ENCODE measurements at places on chromosomes 7 and 10.

- no peak for DNase-seq
Observed at GRCh38 chr10:122508021-122508420, 46.7 kb downstream of the HTRA1 start.

GRCh38 chr10:51918884-51919325, 219.5 kb upstream of the CSTF2T start:
- DNase-seq: no peak

DNA sequence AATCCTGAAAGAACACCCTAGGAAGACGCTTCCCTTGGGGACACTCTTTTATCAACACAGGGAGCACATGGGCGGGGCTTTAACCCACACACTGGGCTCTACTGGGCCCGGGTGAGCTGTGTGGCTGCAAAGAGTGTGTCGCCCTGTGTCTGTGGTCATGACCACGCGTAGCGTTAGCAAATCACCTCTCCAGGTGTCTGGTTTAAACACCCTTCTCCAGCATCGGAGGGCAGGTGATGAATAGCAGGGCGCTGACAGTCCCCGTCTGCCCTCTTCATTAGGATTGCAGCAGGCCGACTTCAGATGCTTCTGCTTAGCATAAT, 127.7 kb downstream of the ADARB2 start:
- peak; percentile 24 for DNase-seq

DNA sequence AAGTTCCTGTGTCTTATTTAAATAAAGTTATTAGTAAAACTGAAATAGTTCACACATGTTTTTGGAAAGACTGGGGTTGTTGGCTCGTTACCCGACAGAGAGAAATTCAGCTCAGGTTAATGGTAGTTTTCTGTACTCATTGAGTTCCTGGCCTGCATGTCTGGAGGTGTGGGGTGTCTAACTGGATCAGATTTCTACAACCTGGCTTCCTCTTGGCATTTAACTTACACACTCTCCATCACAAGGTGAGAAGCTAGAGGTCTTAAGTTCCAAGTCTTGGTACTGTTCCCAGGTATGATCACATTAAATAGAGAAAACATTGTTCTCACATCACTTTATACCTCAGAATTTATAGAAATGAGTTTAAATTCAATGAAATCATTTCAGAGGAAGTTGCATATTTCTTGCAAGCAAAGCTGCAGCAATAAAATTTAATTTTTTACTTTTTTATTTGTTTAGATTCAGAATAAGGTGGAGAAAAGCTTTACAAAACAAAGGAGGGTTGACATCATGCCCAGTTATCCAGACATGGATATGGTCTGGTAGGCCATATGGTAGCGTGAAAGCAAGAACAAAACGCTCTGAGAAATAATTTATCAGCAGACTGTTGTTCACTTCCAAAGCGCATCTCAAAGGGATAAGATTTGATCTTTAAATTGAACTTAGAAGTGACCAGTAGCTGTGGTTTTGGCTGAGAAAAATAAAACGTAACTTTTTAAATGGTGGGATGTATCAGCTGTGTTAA, 120.6 kb downstream of the GLCCI1 start:
- no peak for DNase-seq

DNA sequence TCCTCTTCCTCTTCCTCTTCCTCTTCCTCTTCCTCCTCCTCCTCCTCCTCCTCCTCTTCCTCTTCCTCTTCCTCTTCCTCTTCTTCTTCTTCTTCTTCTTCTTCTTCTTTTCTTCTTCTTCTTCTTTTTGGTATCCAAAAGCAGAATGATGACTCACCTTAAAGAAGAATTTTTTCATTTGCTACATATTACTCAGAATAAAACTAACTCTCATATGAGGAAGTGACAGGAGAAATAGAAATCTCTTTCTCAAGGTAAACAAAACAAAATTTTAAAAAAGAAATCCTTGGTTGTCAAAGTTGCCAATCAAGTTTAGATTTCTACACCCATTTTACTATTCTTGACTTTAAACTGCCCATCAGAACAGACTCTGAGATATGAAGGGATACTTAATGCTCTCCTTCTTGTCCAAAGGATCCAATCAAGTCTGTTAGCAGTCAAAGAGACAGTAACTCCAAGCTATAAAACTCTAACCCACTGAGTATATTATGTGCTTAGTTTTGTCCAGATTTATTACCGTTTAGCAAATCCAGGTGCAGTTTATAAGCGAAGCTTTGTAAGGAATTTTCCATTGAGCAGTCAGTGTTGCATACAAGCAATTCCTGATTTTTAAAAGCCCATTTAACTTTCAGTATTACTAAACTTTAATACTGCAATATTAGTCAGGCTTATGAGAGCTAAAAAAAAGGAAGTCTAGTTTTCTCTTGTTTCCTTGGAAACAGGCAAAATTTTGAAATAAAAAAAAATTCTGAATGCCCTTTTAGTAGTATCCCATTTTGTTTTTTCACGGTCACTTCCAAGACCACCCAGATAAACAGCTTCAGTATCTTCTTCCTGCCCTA, 43.1 kb upstream of the SNX13 start:
- no peak for DNase-seq

DNA sequence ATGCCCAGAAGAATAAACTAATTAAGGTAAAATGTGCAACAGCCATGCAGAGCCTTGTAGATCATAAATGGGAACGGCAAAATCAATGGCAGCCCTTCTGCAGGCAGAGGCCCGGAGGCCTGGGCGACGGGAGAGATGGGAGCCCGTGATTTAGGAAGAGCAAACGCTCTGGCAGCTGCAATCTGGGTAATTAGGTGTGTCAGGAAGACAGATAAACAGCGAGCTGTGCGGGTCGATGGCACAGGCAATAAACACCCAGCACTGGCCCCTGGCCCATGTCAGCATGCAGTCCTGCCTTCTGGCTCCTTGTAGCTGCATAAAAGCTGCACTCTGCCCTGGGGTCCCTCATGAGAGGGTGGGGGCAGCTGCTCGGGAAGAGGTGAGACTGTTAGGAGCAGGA, 78.0 kb downstream of the GOLGA7B start:
- DNase-seq: no peak

DNA sequence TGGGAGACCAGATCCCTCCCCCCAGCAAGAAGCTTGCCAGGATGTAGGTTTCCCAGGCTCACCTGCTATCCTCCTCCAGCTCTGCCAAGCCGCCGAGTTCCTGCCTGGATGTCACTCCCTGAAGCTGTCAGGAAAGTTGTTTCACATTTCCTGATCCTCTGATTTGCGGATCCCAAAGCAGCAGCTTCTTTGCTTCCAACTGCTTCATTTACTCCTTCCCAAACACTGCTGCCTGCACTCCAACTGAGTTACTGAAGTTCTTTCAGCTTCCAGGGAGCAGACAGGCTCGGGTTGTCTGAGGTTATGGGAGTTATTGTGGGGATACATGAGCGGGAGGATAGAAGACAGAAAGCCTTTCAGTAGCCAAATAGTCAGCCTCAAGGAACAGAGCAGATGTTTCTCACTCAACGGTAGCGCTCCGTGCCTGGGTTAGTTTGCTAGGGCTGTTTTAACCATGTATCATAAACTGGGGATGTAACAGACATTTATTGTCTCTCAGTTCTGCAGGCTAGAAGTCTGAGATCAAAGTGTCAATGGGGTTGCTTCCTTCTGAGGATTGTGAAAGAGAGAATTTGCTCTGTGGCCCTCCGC, 516.0 kb downstream of the REEP3 start:
- DNase-seq: no peak

- peak; percentile 12 for DNase-seq
Observed at GRCh38 chr10:123942114-123942861, 50.7 kb upstream of the CPXM2 start.

DNA sequence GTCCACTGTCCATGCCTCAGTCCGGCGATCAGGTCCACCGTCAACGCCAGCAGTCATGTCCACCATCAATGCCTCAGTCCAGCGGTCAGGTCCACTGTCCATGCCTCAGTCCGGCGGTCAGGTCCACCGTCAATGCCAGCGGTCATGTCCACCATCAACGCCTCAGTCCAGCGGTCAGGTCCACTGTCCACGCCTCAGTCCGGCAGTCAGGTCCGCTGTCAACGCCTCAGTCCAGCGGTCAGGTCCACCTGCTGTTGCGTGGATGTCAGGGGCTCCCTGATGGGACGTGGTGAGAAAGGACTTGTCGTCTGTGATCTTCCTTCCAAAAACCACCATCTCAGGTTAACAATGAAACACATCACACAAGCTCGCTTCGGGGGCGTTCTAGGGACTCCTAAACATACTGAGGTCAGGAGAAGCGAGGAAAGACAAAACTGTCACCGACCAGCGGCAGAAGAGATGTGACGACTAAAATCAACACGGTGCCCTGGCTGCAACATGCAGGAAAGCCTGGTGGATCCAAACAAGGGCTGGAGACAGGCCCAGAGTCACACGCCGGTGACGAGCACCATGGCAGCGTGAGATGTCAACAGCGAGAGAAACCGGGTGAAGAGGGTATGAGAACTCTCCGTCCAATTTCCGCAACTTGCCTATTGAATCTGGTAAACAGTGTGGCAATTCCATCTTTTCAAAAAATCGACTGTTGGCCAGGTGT, 264.2 kb downstream of the MAD1L1 start:
- no peak for DNase-seq

- no peak for DNase-seq
Observed at GRCh38 chr10:84342584-84342983, 14.2 kb downstream of the CCSER2 start.

Measured in H9 (cell line).